ENCODE measurements at places on chromosomes 12 and 14.

DNA sequence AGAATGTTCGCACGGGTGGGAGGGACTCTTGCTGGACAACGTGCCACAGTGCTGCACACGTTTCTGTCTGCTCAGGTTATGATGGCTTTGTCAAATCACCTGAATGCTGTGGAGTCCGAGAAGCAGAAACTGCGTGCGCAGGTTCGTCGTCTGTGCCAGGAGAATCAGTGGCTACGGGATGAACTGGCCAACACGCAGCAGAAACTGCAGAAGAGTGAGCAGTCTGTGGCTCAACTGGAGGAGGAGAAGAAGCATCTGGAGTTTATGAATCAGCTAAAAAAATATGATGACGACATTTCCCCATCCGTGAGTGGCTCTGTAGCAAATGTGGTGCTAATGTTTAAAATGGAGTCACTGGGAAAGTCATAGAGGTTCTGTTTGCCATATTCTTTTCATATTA lies 28.5 kb downstream of the KLC1 start:
- no peak for DNase-seq

DNA sequence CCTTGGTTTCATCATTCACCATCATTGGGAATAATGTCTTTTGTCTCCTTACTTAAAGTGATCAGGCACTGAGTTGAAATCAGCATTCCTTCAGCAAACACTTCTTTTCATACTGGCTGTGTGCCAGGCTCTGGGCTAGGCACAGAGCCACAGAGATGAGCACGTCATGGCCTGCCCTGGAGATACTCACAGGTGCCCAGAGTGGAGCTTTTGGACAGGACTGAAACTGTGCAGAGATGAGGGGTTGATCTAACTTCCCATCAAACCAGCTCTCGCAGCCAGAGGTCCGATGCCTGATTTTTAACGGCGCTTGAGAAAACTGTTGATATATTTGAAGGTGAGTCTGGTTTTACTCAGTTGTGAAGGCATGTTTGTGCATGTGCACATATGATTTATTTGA lies 43.1 kb downstream of the CACNA1C start:
- DNase-seq, result no peak

- DNase-seq, result no peak
Observed at GRCh38 chr14:24298892-24299254, 707 bp downstream of the DHRS1 start.

- no peak for DNase-seq
Observed at GRCh38 chr14:98651037-98651436, 621.0 kb downstream of the BCL11B start.

GRCh38 chr12:69042970-69043369 lies 110.0 kb upstream of the CPM start:
- DNase-seq, result no peak
